ENCODE measurements at places on chromosomes 2 and 18.

- no peak for DNase-seq
These were observed 55.4 kb upstream of the SMAD2 start for GRCh38 chr18:47985866-47986265.

DNA sequence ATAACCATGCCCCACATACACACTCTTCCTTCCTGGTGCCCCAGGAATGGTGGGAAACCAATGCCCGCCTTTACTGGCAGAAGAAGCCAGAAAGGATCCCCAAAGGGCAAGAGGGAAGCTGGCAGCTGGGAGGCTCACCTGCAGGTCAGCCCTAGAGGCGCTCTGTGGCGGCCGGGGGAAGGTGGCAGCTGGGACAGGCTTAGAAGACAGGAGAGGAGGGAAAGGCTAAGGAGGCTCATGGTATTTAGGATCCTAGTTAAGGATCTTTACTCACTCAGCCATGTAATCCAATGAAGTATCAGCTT, 23.8 kb downstream of the ADRA2B start:
- no peak for DNase-seq

DNA sequence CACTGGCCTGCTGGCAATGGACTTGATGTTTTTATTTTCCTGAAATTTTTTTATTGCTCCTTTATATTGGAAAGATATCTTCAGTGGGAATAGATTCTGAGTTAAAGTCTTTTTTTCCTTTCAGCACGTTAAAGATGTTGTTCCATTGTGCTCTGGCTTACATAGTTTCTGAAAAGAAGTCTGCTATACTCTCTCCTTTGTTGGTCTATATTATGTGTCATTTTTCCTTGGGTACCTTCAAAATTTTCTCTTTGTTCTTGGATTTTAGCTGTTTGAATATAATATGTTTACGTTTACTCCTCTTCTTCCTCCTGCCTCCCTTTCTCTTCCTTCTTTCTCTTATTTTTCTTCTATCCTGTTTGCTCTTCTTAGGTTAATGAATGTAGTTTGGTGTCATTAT, 105.5 kb downstream of the CAPN13 start:
- DNase-seq, result no peak

GRCh38 chr2:20604951-20605381, 45.9 kb downstream of the HS1BP3 start:
- DNase-seq, result no peak

DNA sequence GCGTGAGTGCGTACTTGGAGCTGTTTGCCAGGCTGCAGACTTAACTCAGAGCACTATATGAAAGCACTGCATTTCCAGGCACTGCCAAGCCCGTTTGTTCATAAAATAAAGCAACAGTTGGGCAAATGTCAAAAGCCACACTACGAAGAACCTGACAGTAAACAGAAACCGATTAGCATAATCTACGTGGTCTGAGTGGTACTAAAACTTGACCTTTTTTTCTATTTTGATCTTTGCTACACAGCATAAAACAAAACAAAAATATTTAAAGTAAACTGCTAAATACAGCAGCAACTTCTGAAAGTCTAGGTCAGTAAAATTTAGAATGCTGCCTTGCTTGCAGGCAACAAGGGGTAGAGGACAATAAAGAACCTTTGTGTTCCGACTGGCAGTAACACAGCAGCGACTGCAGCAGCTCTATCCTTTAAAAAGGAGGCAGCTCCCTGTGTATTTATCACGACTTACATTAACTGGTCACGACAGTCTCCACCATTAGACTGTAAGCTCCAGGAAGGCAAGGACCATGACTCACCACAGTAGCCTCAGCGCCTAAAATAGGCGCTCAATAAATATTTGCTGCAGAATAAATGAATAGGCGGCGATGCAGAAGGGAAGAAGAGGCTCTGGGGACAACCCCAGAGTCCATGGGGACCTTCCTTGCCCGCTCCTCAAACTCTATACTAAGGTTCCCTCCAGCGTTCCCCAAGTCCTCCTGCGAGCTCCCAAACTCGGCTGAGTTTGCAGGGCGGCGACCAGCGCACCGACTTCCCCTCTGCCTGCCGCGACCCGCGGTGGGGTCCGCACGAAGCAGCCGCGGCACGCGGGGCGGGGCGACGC, 902 bp downstream of the SS18 start:
- no peak for DNase-seq

- DNase-seq, result no peak
These were observed 119.1 kb downstream of the NDUFA10 start for GRCh38 chr2:239905884-239906654.

DNA sequence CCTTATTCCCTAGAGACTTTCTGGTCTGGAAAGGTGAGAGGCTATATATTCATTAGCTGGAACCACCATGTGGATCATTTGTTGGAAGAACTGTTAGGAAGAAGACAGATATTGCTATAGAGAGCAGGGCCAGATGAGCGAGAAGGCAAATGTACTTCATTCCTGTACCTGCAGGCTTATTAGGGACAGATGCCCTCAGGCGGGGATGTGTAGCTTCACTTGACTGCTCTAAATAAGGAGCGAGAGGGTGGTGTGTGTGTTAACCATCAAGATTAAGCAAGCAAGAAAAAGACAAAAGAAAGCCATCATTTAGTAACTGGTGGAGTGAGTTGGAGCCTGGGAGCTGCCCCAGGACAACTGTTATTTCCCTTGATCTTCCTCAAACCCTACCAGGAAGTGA, 36.4 kb downstream of the NEDD4L start:
- no peak for DNase-seq

Data from activated CD8-positive, alpha-beta memory T cell treated with anti-CD3 and anti-CD28 coated beads for 48 hours (primary cell).